ENCODE measurements at places on chromosomes 6 and 20. TPM values are rescaled to one million over a fixed set of nuclear protein-coding genes. Genes with fewer than 3 reads are reported as not detected.

The PBOV1 gene
- not detected for polyA plus RNA-seq

The SEMG1 gene
- polyA plus RNA-seq: not detected

GRCh38 chr20:44041001-44041400, 126.3 kb downstream of the TOX2 start:
- no peak for DNase-seq

DNA sequence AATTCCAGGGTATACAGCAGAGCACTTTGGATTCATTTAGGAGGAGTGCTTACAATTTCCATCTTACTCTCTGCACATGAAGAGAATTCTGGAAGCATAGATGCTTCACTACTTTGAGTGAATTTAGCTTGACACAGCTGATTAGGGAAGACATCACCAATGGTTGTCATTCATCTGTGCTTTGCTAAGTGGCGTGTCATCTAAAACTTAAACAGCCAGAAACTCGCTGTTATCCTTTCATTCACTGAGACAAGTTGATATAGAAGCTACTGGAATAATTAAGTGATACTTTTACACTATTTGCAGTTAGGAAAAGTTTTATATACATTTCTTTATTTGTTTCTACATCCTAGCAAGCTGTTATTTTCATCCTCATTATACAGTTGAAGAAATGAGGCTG, 635.3 kb upstream of the FLRT3 start:
- DNase-seq: no peak

- DNase-seq: no peak
Observed at GRCh38 chr6:73811706-73812105, 115.7 kb downstream of the CD109 start.

Measured in mammary epithelial cell (primary cell).